Ecto neural progenitor cell (in vitro differentiated cells): ENCODE measurements at places on chromosomes 2 and 18.

GRCh38 chr18:1922066-1922465, 649.2 kb downstream of the METTL4 start:
- DNase-seq: no peak

DNA sequence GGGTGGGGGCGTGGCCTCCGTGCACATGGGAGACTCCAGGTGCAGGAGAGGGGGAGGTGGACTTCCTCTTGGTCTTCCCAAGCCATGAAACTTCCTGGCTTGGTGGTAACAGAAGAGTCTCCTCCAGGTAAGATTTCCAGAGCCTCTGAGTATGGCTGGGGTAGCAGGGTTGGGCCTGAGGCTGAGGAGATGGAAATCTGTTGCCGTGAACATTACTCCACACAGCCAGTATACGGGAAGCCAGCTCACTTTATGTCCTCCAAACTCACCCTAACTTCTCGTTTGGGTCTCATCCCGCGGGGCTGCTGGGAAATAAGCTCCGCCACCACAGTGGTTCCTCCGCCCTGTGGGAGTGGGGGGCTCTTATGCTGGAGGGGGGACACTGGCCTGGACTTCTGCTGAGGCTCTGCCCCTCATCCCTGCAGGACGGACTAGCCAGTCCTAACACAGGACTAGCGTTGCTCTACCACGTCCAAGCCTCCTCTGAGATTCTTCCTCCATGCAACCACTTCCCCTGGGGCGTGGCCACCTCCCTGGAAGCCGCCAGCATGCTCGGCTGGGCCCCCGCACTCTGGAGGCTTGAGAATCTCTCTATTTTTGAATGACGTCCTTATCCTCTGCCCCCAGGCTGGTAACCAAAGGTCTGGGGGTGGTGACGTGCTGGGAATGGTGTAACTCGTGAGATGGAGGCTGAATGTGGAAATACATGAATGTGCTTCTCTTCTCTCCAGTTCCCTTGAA, 777 bp upstream of the RAB17 start:
- DNase-seq: peak; percentile 66

DNA sequence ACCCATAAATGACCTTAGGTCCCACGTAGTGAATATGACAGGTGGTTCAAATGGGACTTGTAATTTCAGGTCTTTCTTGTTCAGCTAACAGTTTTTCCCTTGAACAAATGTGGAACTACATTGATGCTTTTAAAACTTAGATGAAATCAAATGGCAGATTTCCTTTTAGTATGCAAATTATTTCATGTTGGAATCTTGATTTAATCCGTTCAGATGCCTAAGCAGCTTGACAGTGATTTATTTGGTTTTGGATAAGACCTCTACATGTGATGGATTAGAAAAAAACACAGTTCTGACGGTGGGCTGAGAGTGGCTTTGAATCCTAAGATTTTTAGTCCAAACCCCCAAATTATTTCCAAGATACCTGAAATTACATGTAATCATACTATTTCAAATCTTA, 16.9 kb downstream of the SCYGR4 start:
- DNase-seq: no peak

- no peak for DNase-seq
Observed at GRCh38 chr2:31270822-31271231, 36.9 kb downstream of the EHD3 start.

GRCh38 chr2:127611076-127611925, 34.7 kb upstream of the GPR17 start:
- DNase-seq: no peak

GRCh38 chr2:101119431-101119830, 31.8 kb downstream of the TBC1D8 start:
- DNase-seq: no peak

GRCh38 chr2:240269380-240269779, 128.9 kb upstream of the OTOS start:
- DNase-seq: no peak
